ENCODE measurements at places on chromosomes 6 and 20. TPM values are rescaled to one million over a fixed set of nuclear protein-coding genes. Genes with fewer than 3 reads are reported as not detected.

EPHA7 gene
- 0.16 TPM for total RNA-seq

WFDC5 gene
- not detected for total RNA-seq

BPIFB4 gene
- total RNA-seq: not detected

HEY2 gene
- total RNA-seq: 2.3 TPM

XKR7 gene
- total RNA-seq: not detected

SIRPD gene
- total RNA-seq: not detected

TOMM6 gene
- 60.1 TPM for total RNA-seq

ZNF311 gene
- 1.6 TPM for total RNA-seq

MICB gene
- 12.9 TPM for total RNA-seq

Measured in hair follicle dermal papilla cell (primary cell).